ENCODE measurements at places on chromosomes 7 and 10. TPM values are rescaled to one million over a fixed set of nuclear protein-coding genes. Genes with fewer than 3 reads are reported as not detected.

The ITGB8 gene
- total RNA-seq, result 20.8 TPM

The LIPK gene
- total RNA-seq, result 1.4 TPM

The ZNF853 gene
- 0.99 TPM for total RNA-seq

The FAM25A gene
- 20.3 TPM for total RNA-seq

The C10orf53 gene
- not detected for total RNA-seq

The KIF20B gene
- total RNA-seq, result 16.0 TPM

The DNAJB6 gene
- total RNA-seq, result 109 TPM

The LRRD1 gene
- not detected for total RNA-seq

The OR2A1 gene
- not detected for total RNA-seq

The TEX36 gene
- total RNA-seq, result not detected

The STEAP2 gene
- total RNA-seq, result 9.1 TPM

The SYT15 gene
- total RNA-seq, result not detected

The EPHB6 gene
- total RNA-seq, result 1.8 TPM

Measured in airway epithelial cell (primary cell).